ENCODE measurements at places on chromosomes 6 and 20.

DNA sequence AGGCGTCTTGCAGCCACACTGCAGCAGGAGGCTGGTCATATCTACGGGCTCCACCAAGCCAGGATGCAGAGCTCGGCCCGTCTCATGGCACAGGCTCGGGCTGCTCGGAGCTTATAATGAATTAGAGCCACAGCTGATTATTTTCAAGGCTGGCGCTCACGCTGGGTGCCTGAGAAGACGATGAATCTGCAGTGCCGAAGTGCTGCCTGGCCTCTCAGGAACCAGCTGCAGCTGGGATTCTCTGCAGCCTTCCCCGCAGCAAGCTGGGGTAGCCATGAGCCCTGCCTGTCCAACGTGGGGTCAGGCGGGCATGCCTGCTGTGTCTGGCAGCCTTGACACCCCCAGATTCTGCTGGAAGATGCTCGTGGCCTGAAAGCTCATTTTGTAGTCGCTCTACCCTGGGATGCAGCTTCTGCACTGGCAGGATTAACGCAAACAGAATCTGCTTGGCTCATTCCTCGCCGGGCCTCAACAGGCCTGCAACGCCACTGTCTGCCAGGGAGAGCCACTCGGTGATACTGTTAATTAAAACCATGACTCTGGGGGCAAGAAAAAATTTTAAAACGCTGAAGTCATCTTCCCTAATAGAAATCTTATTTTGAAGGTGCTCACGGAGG, 104.3 kb downstream of the CDH26 start:
- no peak for DNase-seq

DNA sequence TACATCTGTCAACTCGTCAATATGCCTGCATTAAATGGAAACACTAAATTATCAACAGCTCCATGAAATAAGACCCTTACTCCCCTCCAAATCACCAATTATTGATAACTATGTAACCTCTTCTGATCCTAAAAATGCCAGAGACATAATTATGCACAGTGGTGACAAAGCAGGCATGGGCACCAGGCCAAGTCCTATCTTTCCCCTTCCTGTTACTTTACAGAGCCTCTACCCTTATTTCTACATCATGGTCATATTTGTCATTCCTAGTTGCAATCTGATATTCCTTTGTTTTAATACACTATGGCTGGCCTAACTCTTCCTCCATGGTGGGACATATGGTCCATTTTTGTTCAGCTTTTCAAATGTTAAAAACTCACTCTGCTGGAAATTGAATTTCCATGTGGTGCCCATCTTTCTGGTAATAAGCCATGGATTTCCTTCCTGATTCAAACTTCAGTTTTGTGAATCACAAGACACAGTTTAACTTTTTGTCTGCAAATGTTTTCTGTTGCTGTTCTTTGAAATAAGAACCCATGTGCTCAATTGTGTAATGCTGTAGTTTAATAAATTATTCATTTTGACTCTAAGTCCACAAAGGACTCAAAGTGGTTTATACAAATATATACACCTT, 41.8 kb upstream of the ARFGEF2 start:
- no peak for DNase-seq

DNA sequence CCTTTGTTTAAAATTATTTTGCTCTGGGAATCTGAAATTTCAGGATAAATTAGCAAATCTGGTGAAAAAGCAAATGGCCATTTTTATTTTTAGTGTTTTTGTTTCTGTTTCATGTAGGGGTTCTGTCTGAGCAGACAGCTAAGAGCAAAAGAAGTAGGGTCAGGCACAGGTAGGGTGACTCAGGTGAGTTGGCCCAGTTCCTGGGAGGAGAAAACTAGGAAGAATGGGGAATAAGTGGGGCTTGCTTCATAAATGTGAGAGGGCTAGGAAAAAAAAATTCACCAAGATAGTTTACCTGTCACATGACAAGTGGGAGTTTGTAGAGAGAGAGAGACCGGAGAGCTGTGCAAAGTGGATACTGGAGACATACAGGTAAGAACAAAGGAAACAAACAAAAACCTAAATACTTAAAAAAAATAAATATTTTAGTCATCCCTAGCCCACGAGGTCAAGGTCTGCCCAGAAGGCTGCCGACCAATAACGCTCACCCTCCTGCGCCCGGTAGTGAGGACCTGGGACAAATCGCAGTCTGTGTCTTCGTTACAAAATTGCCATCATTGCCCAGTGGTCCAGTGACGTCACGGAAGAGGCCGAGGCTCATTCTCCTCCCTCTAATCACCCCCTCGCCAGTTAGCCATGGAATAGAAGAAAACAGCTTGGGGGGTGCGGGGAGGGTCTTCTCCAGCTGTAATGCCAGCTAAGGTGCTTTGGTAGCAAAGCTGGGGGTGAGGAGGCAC, 2.3 kb downstream of the THBD start:
- DNase-seq, result no peak

DNA sequence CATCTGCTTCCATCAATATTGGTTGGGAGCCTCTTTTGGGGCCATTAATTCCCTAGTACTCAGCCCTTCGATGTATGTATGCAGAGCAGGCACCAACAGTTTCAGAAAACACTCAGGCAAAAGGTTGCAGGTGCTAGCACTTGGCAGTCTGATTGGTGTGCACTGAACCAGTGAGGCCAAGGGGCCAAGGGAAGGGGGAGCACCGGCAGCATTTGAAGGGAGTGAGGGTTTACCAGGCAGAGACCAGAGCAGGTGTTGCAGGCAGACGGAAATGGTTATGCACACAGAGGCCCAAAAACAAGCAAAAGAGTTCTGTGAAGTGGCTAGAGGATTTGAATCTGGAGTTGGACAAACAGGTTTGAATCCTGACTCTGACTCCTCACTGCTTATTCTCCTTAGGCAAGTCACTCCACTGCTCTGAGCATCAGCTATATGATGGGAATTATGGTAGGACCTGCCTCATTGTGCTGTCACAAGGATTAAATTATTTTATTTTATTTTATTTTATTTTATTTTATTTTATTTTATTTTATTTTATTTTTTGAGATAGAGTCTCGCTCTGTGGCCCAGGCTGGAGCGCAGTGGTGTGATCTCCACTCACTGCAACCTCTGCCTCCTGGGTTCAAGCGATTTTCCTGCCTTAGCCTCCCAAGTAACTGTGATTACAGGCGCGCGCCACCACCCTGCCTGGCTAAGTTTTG, 58.1 kb upstream of the SHLD1 start:
- peak; percentile 81 for DNase-seq

- no peak for DNase-seq
These were observed 27.6 kb downstream of the PHACTR3 start for GRCh38 chr20:59631751-59632540.

DNA sequence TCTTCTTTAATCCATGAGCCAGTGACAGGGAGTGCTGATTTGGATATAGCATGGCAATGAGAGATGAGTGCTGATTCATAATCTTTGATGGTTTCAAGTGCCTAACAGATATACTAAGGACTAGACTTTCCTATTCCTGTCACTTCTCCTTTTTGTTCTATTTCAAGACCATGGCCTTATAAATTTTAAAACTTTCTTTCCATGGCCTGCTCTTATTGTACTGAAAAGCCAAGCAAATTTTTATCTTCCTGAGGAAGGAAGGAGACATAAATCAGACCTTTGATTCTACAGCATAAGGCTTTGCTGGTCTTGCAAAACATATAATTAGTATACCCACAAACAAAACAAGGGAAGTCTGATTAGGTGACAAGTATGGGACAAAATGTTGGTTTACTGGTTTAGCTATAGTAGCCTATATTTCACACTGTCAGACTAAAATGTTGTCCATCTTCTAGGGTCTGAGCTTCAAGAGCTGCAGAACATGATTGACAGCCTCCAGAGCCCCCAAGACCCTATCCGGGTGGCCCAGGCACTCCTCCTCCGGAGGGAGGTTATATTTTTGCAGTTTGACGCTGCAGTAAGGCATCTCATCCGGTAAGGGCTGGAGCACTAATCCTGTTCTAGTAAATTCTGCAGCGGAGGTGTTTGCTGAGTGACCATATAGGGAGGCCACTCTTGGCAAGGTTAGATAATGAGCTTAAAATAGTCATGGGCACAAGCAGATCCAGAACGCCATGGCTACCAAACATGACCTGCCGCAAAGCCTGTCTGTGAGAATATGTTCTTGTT, 82.3 kb downstream of the CD164 start:
- DNase-seq, result no peak

DNA sequence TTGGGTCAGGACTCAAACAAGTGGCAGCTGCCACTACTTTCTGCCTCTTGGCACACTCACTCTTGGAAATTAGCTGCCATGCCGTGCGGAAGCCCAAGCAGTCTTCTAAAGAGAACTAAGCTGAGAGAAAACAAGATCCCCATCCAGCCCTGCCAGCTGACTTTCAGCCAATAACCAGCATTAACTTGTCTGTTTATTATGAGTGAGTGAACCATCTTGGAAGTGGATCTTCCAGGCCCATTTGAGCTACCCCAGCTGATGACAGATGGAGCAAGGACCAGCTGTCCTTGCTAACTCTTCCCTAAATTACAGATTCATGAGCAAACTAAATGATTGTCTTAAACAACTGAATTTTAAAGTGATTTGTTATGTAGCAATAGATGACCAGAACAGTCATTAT, 73.9 kb upstream of the RBM24 start:
- no peak for DNase-seq

GRCh38 chr6:163442336-163442735, 27.8 kb downstream of the QKI start:
- DNase-seq, result no peak

GRCh38 chr6:73722318-73723060, 26.5 kb downstream of the CD109 start:
- DNase-seq, result peak; percentile 22
